ENCODE measurements at places on chromosomes 7 and 10. TPM values are rescaled to one million over a fixed set of nuclear protein-coding genes. Genes with fewer than 3 reads are reported as not detected.
A peak's percentile ranks its signal among the peaks of the same experiment; 100 is the strongest.

Gene ZNF736
- polyA plus RNA-seq = 5.1 TPM

Gene NUTM2A
- polyA plus RNA-seq = 0.06 TPM

Gene CACNA2D1
- polyA plus RNA-seq = 19.5 TPM

Gene NXPH1
- polyA plus RNA-seq = not detected

Gene PTPRN2
- 0.02 TPM for polyA plus RNA-seq

Gene DPYSL4
- polyA plus RNA-seq = 9.0 TPM

Gene MEIG1
- polyA plus RNA-seq = 0.21 TPM

Gene TMEM176A
- polyA plus RNA-seq = 1.5 TPM

Gene SUN3
- polyA plus RNA-seq = not detected

Gene SCIN
- not detected for polyA plus RNA-seq

Gene PTTG1IP2
- polyA plus RNA-seq = not detected

Gene HABP2
- not detected for polyA plus RNA-seq

Gene PNLIPRP3
- polyA plus RNA-seq = not detected

- DNase-seq = no peak
Observed at GRCh38 chr7:22052674-22053365, 107.1 kb upstream of the CDCA7L start.

- DNase-seq = no peak
Observed at GRCh38 chr7:80359029-80359428, 152.8 kb downstream of the GNAT3 start.

DNA sequence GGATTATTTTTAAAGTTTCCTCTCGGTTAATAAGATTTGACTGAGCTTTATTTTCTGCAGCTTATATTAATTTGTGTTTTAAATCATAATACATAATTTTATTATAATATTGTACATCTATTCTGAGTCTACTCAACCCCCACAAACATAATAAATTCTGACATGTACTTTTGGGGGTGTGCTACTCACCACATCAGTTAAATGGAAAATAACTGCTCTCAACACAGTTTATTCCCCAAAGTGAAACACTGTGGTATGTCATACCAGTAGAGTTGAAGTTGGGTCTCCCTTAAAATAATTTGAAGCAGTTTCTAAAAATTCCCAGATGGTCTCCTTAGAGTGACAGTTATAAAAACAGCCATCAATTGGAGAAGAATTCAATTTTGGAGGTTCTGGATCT is 463.2 kb downstream of the PHTF2 start:
- no peak for DNase-seq

GRCh38 chr7:21912305-21912704 is 33.4 kb downstream of the CDCA7L start:
- peak; percentile 10 for DNase-seq

DNA sequence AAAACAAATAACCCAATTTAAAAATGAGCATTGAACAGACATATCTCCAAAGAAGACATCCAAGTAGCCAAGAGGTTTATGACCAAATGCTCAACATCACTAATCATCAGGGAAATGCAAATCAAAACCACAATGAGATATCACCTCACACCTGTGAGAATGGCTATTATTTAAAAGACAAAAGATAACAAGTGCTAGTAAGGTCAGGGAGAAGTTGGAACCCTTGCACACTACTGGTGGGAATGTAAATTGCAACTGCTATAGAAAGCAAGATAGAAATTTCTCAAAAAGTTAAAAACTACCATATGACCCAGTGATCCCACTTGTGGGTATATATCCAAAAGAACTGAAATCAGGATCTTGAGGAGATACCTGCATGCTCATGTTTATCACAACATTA is 49.5 kb downstream of the SGMS1 start:
- DNase-seq = no peak

GRCh38 chr10:32540691-32541470 is 94.9 kb downstream of the CCDC7 start:
- DNase-seq = no peak

GRCh38 chr10:118504467-118505205 is 90.8 kb downstream of the PRLHR start:
- DNase-seq = no peak

DNA sequence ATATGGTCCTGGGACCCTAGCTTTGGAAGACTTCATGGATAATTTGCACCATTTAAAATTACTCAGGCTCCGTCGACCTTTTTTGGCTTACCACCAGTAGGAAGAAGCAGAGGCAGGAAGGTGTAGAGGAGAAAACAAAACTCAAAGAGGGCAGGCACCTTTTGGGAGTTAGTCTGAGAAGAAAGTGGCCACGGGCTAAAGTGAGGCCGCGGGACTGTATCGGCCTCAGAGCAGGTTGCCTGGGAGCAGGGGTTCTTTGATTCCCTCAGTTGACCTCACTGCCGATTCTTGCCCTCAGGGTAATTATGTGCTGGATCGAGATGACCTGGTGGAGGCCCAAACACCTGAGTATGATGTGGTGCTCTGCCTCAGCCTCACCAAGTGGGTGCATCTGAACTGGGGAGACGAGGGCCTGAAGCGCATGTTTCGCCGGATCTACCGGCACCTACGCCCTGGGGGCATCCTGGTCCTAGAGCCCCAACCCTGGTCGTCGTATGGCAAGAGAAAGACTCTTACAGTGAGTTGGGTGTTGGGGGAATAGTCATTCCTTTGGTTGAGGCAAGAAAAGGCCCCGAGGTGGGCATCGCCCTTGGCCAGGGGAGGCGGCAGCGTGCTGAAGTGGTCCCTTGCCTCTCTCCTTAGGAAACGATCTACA is 3.1 kb downstream of the MEPCE start:
- no peak for DNase-seq

GRCh38 chr10:56360583-56360966 is 484 bp downstream of the ZWINT start:
- DNase-seq = no peak

GRCh38 chr10:69703766-69704630 is 74.0 kb downstream of the FAM241B start:
- DNase-seq = peak; percentile 88

DNA sequence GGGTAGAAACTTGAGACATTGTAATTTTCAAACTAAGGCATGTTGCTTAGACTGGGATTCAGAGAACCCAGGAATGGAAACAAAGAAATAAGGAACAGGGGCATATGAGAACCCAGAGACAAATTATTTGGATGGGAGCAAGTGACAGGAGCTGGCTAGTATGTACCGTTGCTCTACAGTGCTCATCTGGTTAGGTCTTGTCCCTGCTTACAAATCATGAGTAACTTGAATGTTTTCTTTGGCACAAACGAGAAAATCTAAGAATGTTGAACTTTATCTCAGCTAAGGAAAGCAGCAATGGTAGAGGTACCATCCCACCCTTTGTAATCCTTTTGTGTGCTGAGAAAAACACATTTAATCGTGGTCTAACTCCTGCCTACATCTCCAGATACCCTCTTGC is 116.0 kb upstream of the IMMP2L start:
- DNase-seq = no peak

DNA sequence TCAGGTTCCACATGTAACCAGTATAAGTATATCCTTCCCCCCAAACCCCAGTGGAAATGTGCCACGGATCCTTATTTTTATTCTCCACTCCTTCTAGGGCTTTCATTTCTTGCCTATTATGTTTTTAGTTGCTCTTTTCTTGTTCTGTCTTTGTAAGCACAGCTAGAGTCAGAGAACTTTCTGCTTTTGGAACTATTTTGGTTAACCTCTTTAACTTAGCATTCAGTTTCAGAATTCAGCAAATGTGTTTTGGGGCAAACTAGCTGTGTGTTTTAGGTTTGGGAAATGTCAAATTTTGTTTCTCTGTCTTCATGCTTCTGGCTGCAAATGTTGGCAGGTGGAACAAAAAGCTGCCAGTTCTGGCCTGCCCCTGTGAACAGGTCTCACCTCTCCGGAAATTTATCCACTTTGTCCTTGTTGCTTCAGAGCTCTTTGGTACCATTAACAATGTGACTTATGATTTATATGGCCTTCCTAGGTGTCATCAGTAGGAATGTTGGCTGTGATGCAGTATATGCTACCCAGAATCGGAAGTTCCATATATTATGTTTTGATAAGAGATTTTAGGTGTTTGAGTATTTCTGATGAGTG is 156.1 kb downstream of the ADK start:
- no peak for DNase-seq

DNA sequence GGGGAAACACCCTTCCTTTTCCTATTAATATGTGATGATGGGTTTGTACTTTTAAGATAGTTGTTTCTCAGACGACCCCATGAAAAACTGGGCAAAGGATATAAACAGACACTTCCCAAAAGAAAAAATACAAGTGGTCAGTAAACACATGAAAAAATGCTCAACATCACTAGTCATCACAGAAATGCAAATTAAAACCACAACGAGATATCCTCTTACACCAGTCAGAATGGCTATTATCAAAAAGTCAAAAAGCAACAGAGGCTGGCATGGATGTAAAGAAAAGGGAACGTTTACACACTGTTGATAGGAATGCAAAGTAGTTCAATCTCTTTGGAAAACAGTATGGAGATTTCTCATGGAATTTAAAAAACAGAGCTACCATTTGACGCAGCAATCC is 111.4 kb upstream of the ZEB1 start:
- DNase-seq = no peak

- no peak for DNase-seq
Observed at GRCh38 chr7:30835396-30835915, 64.2 kb downstream of the MINDY4 start.

DNA sequence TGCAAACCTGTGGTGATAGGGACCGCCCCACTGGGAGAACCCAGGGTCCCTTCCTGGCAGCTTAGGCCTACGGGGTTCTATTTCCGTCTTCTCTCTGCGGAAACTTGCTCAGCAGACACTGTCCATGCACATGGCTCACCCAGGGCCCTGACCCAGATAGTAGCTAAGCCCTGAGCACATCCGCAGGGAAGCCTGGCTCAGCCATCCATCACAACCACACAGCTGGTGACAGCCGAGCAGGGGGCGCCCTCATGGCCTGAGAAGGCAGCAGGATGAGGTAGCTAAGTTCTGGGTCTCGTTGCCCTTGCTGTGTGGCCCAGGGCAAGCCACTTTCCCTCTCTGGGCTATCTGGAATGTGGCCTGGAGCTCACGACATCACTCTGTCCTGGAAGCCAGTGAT is 23.3 kb downstream of the NPTX2 start:
- no peak for DNase-seq

- DNase-seq = no peak
Observed at GRCh38 chr7:2529161-2530070, 9.8 kb downstream of the LFNG start.

GRCh38 chr7:25583621-25584020 is 355.3 kb upstream of the NPVF start:
- no peak for DNase-seq

DNA sequence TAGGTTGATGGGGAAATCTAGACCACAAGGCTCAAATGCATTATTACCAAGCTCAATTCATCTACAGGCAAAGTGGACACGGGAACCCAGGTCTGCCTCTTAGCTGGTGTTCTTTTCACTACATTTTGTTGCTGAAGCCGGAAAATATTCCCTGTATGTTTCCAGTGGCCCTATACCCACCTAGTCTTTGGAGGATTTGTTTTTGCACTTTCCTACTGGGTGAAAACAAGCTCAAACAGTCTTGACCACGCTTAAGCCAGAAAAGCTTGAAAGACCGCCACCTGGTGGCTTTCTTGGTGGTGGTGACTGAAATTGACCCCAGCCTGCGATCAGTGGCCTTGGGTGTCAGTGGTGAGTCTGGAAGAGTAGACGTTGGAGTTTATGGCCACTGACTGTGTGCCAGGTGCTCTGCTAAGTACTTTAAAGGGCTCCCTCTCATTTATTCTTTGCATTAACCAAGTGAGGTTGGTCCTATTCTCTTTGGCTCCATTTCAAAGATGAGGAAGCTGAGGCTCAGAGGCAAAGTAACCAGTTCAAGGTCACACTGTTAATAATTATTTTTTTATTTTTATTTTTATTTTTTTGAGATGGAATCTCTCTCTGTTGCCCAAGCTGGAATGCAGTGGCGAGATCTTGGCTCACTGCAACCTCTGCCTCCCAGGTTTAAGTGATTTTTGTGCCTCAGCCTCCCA is 11.1 kb upstream of the CRTAC1 start:
- DNase-seq = peak; percentile 10

GRCh38 chr10:122494173-122494820 is 32.9 kb downstream of the HTRA1 start:
- DNase-seq = no peak

- no peak for DNase-seq
Observed at GRCh38 chr7:414681-415560, 104.7 kb downstream of the PDGFA start.

DNA sequence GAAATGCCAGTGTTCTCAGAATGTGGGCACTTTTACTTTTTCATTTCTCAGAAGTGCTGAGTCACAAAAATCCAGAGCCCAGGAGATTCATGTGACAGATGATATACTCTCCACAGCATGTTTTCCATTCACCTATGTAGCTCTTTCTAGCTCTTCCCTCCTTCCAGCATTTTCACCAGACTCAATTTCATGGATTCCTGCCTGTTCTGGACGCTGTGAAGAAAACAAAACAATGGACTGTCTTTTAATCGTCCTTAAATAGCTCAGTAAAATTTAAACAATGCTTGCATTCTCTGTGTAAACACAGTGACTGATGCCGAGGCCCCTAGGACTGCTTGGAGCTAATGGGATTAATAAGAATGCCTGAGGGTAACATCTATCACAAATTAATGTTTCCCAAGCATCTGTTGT is 25.5 kb downstream of the ZNF713 start:
- DNase-seq = no peak

DNA sequence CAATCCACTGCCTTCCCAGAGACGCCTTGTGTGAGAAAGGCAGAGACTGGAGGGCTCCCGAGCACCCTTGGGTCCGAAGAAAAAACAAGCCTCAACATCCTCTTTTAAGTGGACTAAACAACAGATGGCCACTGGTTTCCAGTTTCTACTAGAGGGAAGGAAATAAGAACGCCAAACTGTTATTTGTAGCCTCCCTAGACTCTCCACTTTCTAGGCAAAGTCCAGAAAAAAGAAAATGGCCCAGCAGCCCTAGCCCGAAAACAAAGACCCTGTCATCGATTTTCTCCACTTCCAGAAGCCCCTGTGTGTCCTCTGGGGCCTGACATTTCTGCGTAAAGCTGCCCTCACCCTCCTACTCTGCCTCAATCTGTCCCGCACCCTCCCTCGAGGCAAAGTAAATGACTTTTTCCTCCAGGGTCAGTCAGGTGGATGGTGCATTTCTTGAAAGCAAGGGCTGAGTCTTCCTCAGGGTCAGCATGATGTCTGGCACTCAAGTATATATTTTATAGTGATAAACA is 6.0 kb downstream of the RGS10 start:
- no peak for DNase-seq

DNA sequence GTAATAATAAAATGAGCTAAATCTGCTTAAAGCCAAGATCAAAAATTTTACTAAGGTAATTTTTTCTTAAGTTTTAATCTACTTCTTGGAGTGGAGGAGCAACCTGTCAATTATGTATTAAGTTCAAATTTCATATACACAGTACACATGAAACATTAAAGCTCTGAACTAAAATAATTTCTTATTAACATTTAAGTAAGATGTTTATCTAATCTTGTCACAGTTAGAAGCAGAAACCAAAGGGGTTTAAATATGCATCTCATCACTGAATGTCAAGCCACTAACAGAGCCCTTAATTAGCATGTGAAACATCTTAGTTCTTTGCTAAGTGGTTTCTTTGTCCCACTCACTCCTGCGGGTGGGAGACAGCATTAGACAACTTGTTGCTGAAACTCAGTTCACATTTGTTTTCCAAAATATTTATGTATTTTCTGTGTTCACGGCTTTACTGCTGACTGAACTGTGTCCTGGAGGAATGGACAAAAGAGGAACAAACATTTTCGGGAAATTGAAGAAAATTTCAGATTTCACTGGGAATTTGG is 130.9 kb upstream of the MBL2 start:
- DNase-seq = no peak

GRCh38 chr10:126072622-126073021 is 176.3 kb downstream of the FANK1 start:
- no peak for DNase-seq

- no peak for DNase-seq
Observed at GRCh38 chr10:421170-421569, 268.3 kb downstream of the DIP2C start.

- no peak for DNase-seq
Observed at GRCh38 chr7:131636092-131636491, 79.7 kb upstream of the PODXL start.

All from AG04450 (cell line).